ENCODE measurements at places on chromosomes 1 and 21.

DNA sequence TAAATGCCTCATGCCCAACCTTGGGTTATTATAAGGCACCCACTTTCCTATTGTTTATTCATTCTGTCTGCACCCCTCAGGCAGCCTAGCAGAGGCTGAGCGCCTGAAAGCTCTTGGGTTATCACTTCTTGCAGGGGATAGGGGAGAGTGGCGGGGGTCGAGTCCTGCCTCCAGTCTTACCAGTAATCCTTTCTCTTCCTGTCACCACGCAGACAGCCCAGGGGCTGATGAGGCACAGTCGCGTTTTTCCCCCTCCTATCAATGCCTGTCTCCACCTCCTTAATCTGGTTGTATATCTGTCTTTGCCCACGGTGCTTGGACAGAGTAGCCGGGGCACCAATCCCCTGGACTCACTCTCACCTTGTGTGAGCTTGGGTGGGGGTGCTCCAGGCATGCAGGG, 733.1 kb downstream of the MATN1 start:
- no peak for DNase-seq

DNA sequence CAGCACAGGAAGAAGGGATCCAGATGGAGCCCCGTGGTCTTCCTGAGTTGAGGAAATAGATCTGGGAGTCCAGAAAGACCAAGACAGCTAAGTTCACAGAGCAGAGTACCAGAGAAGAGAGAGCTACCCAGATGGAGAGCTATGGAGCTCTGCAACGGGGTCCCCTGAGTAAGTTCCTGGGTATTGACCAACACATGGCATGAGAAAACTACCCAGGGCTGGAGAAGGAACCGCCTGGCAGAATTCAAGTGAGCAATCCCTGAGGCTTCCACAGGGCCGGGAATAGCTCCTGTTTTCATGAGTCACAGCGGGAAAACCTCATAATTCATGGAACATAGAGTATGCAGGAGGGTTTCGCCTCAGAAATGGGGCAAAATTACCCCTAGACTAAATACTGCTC, 19.7 kb downstream of the STPG1 start:
- DNase-seq = peak; percentile 44

DNA sequence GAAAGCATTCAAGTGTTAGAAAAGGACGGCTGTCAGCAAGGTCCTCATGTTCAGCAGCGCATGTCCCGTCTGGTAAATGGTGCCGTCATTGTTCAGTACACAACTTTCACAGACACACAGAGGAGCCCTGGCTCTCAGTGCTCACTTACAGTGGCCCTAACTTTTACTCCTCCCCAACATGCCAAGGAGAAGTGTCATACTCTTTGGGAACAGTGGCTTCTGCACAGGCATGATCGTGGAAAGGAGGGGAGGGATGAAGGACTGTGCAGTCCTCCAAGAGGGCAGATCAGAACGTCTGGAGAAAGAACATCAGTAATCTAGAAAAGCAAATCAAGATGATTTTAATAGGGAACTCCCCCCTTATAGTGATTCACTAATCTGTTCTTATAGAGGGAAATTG, 3.8 kb upstream of the GRHL3 start:
- no peak for DNase-seq

DNA sequence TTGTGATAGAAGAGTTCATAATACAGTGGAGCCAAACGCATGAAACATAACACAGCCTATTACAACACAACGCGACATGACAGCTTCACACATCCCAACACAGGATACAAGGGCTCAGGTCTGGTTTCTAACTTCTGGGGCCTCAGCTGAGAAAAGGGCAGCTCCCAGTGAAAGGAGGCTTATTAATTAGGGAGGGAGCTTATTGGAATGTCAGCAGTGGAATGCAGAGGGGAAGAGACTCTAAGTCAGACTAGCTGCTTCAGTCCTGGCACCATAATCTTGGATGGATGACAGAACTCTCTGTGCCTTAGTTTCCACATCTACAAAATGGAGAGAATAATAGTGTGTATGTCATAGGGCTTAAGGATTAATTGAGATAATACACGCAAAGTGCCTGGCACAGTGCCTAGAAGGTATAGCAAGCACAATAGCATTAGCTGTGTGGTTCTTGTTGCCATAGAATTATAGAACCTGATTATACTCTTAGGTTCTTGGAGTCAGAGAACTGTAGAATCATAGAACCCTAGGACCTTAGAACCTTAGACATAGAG, 22.7 kb upstream of the SLC2A1 start:
- DNase-seq = no peak

DNA sequence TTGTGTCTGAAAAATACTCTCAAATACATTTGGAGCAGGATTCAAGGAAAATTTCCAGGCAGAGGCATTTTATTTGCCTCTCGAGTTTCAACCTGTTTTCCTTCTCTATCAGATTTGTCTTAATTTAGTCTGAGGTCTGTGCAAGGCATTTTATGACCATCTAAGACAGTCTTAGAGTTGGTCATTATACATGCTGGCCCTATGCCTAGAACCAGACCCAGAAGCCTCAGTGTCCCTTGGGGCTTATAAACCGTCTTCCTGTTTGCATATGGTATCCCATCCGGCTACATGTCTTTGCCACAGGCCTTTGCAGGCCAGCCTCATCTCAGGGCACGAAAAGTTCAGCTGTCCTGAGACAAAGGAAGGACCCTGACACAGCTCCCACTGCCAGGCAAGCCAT, 346.1 kb downstream of the SIPA1L2 start:
- DNase-seq = no peak

DNA sequence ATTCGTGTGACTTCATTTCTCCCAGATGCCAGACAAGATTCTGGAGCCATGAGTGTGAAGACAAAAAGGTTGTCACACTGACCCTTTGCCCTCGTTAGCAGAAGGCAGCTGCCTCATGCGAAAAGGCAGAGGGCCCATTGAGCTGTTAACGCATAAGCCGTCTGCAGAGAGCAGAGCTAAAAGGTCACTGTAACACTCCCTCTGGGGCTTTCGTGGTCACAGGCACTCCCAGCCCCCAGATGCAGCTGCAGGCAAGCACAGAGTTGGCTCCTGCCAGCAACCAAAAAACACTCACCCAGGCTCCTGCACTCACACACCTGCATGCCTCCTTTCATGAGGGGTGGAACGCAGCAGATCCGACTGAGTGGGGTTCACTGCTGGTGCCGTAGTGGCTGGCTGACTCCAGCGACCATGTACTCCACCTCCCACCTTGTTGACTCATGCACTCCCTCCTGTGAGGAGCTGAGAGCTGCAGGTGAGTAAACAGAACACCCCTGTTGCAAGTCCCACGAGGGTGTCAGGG, 287.5 kb downstream of the SMYD3 start:
- no peak for DNase-seq

DNA sequence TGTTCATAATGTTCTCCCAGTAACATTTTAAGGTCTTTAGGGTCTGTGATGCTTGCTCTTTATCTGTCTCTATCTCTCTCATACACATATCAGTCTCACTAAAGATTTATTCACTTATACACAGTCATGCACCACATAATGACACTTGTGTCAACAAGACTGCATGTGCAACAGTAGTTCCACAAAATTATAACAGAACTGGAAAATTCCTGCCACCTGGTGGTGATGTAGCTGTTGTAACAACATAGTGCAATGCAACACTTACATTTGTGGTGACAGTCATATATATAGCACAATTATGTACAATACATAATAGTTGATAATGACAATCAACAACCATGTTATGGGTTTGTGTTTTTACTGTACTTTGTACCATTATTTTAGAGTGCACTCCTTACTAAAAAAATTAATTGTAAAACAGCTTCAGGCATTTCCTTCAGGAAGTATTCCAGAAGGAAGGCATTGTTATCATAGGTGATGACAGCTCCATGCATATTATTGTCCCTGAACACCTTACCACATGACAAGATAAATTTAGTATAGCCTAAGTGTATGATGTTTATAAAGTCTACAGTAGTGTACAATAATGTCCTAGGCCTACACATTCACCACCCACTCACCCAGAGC, 8.1 kb downstream of the TDRD5 start:
- DNase-seq = no peak

DNA sequence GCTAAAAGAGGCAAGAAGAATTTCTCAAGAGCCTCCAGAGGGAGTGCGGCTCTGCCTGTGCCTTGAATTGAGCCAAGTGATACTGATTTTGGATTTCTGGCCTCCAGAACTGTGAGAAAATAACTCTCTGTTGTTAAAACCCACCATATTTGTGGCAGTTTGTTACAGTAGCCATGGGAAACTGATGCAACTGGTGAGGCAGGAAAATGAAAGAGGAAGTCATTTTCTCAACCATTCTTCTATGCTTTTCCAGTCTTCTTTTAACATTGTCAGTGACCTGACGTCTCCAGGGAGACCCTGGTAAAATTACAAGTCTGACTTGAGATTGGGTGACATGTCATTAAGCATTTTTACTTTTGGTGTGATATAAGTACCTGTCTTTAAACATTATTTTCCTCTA, 5.8 kb downstream of the OR6P1 start:
- no peak for DNase-seq

- DNase-seq = no peak
These were observed 19.8 kb downstream of the NLRP3 start for GRCh38 chr1:247435759-247436147.

GRCh38 chr1:2840036-2840809, 38.7 kb upstream of the TTC34 start:
- DNase-seq = no peak

GRCh38 chr1:68116643-68117235, 66.3 kb upstream of the DIRAS3 start:
- DNase-seq = no peak

DNA sequence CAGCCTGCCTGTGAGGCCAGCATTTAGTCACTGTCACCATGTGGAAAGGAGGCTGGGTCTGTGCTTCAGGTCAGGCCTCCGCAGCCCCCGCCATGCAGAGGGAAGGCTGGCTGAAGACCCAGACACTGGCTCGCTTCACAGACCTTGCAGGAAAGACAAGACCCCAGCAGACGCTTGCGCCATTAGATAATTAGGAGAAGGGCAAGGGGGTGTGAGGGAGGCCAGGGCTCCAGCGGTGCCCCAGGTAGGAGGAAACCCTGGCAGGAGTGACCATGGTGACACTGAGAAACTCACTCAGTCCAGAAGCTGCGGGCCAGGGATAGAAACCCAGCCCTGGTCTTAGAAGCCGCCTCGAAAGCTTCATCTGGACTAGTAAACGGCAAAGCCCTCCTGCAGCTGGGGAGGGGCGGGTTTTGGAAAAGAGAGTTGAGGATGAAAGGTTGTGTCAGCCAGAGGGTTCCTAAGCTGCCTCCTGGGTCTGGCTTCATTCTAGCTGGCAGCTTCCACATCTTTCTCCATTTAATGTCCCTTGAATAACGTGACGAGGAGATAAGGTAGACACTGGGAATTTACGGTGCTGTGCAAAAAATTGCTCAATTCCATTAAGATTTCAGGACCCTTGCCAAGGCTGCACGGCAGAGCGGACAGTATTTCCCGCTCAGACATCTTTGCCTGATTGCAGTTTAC, 294.1 kb upstream of the VAMP3 start:
- DNase-seq = no peak

- DNase-seq = no peak
These were observed 681.5 kb downstream of the MATN1 start for GRCh38 chr1:30041741-30042437.

DNA sequence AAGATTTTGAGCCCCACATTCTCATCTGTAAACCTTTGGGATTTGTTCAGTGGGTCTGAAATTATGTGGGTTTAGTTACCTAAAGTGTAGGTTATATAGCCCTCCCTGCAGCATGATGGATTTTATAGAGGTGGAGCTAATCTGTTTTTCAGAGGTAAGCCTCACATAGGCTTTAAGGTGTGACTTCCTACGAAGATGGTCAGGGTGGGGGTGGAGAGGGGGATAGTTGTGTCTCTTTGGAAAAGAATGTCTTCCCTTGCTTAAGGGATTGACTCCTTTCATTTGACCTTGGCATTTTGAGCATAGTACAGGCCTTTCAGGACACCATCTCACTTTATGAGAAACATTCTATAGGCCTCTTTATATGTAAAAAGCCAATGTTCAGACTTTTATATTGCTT, 3.4 kb downstream of the CACHD1 start:
- no peak for DNase-seq

DNA sequence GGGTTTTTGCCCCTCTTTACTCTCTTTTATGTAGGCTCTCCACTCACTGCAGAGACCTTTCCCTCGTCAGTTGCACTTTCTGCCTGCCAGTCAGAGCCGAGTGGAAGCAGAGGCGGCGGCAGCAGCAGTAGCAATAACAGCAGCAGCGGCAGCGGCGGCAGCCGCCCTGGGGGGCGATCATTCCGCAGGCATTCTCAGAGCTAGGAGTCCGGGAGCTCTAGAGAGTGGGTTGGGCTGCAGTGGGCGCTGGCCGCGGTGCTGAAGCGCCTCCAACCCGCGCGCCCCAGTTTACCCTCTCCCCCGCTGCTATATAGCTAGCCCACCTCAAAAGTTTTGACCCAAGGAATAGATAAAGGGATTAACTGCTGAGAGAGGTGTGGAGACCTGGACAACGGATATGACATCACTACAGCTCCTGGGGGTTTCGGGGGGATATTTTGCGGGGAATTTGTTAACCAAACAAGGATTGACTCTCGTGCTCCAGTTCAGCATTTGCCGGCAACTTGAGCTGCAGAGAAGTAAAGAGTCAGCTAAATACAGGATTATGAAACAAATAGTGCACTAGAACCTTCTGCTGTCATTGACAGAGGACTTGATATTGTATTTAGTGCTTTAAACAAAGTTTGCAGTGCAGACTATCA, at the start of gene OLFM3:
Gene OLFM3, minus strand, starts transcription at position 102 of the 641 bp plus-strand sequence.
- DNase-seq = no peak

DNA sequence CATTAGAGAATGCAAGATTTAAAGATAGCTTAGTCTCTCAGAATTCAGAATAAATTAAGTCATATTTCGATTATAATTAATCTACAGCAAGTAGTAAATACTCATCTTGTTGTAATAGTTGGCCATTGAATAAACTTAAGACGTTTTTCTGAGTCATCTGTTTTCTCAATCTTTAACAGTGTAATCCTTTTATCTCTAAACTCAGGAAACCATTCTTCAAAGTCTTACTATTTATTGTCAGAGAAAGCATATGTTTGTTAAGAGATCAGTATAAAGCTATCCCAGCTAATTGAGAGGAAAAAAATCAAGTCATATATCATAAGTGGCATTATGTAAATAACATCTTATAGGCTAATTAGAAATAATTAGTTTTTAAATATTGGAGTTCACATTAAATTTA, 201.2 kb upstream of the ADAMTS5 start:
- no peak for DNase-seq

DNA sequence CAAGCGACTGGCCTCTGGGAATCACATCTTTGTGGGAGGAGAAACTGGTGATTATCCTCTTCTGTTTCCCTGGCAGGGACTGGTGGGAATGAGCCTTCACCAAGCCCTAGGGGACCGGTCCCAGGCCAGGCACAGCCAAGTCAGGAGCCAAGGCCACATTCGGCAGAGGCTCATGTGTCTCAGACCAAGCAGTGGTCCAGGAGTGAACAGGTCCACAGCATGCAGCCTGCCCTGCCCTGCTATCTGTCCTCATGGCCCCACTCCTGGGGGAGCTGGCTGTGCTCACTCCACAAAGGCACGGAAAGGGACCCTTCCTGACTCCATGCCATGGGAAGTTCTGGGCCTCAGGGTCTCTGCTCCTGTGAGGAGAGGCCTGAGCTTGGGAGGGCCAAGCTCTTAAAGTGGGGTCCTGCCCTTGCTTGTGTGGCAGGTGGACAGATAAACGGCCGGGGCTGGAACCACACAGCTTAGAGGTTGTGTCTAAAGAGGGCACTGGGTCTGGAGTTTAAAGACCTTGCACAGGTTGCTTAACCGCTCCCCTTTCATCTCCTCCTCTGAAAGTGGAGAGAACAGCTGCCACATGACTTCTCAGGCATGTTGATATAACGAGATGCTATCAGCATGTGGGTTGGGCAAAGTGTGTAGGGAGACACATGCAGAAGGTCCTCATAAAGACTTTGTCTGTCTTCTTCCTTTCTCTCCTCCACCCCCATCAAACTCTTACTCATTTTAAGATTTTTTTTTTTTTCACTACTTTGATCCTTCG, 57.5 kb downstream of the CASQ2 start:
- DNase-seq = no peak

GRCh38 chr1:105664495-105664894, 1392.0 kb upstream of the PRMT6 start:
- no peak for DNase-seq
